CD4-positive, alpha-beta T cell treated with Interleukin-15 for 4 hours (primary cell): ENCODE measurements at places on chromosomes 2 and 18.

DNA sequence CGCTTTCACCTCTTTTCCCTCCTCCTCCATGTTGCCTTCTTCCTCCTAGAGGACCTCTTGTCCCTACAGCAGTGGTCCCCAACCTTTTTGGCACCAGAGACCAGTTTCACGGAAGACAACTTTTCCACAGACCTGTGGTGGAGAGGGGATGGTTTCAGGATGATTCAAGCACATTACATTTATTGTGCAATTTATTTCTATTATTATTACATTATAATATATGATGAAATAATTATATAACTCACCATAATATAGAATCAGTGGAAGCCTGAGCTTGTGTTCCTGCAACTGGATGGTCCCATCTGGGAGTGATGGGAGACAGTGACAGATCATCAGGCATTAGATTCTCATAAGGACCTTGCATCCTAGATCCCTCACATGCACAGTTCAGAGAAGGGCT, 152.2 kb upstream of the NCKAP5 start:
- no peak for DNase-seq

GRCh38 chr18:74139411-74139810, 8.2 kb downstream of the FBXO15 start:
- DNase-seq, result no peak

DNA sequence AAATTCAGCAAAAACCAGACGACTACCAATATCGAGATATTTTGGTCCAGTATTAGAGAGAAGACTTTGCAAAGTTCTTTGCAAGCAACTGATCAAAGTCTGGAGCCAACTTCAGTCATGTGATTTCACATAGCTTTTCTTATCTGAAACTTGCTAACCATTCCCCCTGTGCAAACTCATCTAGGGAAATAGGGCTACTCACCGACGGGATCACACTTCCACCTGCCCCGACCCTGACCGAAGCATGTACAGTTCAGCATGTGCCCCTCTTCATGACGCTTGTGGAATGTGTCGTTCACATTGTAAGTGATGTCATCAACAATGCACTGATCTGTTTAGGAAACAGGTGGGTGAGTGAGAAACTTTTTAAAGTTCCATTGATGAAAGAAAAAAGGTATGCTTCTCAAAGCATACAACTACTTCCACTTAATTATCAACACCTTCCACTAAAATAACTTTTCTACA, 15.4 kb downstream of the FN1 start:
- DNase-seq, result no peak

- no peak for DNase-seq
Observed at GRCh38 chr2:21220930-21221329, 97.2 kb downstream of the TDRD15 start.

DNA sequence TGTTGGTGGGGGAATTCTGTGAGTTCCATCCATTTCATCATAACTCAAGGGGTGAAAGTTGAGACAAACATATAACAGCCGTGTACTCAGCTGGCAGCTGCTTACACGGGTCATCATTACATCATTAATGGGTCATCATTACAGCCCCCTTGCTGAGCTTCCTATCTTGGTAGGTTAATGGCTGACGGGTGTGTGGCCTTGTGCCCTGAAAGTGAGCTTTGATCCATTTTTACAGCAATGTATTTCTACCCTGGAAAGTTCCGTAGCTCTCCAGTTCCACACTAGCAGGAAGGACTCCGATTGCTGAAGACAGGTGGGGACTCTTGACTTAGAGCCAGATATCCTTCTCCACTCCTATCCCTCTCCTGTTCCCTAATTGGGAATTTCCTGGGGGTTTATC, 105.2 kb upstream of the DLX2 start:
- no peak for DNase-seq

GRCh38 chr2:6639929-6640620, 225.6 kb downstream of the CMPK2 start:
- DNase-seq, result no peak

DNA sequence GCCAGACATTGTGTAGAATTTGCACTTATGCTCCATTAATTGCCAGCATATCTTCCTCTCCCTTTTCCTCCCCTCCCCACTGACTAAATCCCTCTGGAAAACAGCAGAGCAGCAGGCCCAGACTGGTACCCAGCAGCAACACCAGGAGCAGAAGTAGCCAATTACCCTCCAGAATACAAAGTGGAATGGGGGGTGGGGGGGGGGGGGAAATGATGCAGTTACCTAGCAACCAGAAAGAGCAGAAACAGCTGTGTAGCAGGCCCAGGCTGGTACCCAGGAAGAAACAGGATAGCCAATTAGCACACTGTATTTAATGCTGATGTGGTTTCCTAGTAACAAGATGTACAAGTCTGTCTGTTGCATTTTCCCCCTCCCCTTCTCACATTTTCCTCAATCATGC, 52.3 kb downstream of the KLF7 start:
- no peak for DNase-seq

DNA sequence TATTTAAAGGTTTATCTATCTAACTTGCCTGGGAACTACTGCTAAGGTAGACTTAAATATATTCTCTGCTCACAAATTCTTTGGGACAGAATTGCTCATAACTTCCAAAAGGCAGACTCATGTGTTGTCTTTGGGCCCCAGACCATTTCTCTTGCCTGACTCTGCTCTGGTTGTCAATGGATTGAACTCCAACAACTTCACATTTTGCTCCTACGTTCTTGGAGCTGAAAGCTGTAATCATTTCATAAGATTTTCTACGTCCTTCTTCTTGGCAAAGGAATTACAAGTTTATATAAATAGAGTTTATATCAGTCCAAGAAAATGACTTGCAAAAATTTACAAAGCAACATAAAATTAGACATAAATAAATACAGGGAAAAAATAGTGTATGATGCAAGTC, 32.9 kb upstream of the PPM1B start:
- DNase-seq, result no peak

- peak; percentile 10 for DNase-seq
Observed at GRCh38 chr2:206275312-206276055, 1.0 kb downstream of the ZDBF2 start.

DNA sequence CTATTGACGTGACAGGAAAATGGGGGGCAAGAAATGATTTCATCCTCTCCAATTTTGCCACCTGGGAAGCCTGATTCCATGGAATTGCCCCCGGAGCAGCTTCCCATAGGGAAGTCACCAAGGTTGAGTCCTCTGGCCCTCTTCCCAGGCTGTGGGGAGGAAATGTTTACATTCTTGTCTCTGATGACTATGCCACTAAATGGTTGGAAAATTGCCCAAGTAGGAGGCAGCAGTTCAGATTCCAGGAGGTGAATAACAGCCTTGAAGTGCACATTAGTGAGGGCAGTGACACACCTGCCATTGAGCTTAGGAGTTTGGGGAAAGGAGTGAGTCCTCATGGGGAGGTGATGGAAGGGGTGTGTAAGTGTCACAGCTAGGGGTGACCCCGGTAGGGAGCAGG, 449.2 kb upstream of the DCC start:
- no peak for DNase-seq

DNA sequence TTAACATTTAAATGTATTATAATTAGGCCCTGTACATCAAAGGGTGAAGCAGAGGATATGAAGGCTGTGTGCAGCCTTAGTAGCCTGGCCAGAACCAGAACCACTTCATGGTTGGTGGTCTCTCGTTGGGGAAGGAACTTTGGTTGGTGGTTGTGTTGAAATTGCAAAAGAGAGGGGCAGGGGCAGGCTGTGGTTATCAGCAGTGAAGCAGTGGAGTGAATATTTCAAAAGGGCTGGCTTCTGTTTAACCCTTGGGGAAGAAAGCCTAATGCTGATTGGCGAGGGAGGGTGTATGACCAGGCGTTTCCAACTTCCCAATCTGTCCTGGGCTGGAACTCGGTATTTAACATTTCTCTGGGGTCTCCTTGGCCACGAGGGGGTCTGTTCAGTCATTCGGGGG, 51.2 kb upstream of the LYPD6B start:
- DNase-seq, result no peak
